ENCODE measurements at places on chromosomes 4 and X.

DNA sequence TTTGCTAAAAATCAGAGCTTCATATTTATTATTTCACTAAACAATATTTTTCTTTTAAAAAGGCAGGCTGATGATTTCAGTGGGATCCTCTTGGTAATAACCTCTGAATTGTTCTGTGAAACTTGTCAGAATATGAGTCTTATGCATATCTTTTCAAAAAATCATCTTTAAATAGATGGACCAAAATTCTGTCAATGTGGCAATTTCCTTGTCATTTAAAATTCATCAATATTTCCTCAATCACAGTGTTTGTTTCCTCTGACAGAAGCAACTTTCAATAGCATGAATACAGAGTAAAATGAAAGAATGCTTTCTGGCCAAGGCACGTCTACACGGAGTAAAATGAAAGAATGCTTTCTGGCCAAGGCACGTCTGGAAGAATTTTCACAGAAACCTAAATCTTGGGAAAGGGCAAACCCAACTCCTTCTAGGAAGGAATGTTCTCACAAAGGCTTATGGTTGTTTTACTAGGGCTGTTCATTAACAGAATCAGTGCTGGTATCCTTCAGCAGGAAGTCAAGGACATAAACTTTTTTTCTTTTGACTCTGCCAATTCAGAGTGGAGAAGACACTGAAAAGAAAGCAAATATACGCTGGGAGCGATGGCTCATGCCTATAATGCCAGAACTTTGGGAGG is 99.0 kb upstream of the GPR34 start:
- no peak for DNase-seq

GRCh38 chrX:76029385-76029784 is 143.5 kb upstream of the PBDC1 start:
- no peak for DNase-seq

DNA sequence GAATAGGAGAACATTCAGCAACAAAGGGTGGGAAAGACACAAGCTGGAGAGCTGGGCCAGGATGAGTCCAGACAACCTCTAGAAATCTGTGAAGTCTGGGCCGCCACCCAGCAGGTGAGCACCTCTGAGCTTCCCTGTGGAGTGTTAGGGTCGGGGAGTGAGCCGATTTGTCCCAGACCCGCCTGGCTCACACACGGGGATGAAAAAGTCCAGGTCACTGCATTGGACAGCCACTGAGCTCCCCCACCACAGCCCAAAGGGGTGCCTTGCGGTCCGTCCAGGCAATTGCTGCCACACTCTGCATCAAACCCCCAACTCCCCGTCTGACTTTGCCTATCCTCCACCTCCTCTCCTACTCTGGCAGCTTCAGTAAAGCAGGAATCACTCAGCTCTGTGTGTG is 38.7 kb downstream of the NHSL2 start:
- no peak for DNase-seq

DNA sequence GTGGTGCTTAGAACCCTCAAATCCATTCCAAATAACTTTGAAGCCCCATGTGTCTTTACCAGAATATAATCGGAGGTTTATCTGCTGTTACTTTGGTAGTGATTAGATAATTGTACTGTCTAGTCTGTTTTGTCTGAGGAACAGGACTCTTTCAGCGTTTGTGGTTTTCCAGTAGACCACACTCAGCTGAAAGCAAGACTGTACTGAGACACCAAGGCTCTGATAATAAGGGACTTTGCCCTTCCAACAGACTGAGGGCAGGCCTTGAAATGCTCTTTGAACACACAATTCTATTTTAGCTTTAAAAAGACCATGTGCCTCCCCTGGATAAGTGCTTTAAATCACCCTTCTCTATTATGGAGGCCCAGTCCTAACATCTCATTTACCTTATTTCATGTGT is 76.1 kb downstream of the KLHL8 start:
- no peak for DNase-seq

GRCh38 chr4:3880615-3881120 is 114.5 kb downstream of the ADRA2C start:
- DNase-seq = peak; percentile 67

DNA sequence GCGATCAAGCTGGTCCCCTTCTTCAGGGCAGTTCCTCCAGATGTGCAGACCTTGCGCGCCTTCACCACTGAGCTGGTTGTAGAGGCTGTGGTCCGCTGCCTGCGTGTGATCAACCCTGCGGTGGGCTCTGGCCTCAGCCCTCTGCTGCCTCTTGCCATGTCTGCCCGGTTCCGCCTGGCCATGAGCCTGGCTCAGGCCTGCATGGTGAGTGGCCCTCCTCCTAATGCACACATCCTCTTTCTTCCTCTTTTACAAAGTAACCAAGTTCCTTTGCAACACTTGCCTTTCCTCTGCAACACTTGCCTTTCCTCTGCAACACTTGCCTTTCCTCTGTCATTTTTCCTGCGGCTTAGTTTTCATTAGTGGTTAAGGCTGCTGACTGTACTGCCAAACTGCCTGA is 1.8 kb downstream of the CCDC22 start:
- no peak for DNase-seq

- no peak for DNase-seq
These were observed 71.4 kb upstream of the TRAM1L1 start for GRCh38 chr4:117156806-117157205.

GRCh38 chrX:72715546-72715945 is 1.4 kb upstream of the PHKA1 start:
- DNase-seq = no peak

DNA sequence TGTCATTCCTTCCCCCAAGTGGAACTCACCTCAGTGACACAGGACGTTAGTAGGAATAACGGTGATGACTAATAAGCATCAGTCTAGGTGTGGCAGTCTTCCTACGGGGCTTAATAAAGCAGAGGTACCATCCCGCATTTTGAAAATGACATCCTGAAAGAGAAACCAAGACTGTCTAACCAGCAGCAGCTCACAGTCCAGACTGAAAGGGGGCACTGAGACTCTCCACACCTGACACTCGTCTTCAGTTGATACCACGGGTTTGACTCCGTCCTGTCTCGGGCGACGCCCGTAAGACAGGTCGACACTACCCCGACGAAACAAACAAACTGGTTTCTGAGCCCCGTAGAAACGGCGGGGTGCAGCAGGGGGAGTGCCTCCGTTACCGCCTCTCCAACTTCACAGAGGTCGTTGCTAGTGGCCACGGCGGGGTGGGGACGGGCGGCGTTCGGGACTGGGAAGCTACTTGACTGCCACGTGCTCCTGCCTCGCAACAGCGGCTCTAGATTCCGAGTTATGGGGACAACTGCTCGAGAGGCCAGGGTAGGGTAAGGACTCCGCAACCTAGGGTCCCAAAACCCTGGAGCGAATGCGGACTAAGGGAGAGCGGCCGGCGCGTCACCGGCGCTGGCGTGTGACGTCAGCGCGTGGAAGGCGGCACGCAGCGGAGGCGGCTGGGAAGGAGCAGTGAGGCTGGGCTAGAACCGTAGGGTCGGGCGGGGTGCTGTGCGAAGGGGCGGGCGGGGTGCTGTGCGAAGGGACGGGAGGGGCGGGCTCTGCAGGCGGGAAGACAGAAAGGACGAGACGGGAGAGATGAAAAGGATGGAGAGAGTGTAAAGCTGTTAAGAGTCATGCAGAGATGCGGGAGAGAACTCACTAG is at the start of gene NEK1:
Gene NEK1 (minus strand): TSS at position 593 of the 880 bp plus-strand sequence. CDS start 9,953 bp downstream, outside the sequence.
- peak; percentile 89 for DNase-seq

DNA sequence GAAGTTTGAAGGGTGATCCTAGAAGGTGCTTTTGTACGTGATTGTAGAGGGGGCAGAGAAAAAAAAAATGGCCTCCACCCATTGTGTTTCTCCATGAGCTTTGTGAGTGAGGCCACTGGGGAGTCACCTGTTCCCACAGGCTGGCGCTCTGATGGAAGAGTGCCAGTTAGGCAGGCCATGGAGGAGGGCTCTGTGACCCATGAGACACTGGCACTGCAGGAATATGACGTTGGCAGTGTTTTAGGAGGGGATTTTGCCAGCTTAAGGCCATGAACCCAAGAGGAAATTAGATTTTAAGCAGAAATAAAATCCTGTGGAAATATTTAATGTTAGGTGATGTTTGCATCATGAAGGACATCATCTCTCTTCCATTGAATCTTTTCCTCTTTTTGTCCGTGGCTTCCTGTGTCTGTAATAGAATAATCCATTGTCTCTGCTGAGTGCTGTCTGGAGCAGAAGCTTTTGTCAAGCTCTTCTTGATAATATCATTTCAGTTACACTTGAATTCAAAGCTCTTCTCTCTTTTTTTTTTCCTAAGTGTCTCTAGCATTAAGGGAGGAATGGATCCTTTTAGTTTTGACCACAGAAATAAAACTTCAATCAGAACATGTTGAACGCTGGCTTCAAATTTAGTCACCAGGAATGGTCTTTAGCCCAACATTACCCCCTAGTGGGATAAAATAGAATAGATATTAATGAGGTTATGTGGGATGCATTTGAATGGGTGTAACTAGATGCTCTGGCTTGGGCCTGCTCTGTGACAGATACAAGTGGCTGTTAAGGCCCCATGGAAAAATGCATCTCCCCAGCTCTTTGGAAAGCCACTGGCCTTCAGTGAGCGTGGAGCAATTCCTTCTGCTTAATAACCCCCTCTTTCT is 41.0 kb upstream of the UCP1 start:
- DNase-seq = peak; percentile 35

GRCh38 chr4:122701061-122701460 is 31.4 kb upstream of the BBS12 start:
- no peak for DNase-seq

DNA sequence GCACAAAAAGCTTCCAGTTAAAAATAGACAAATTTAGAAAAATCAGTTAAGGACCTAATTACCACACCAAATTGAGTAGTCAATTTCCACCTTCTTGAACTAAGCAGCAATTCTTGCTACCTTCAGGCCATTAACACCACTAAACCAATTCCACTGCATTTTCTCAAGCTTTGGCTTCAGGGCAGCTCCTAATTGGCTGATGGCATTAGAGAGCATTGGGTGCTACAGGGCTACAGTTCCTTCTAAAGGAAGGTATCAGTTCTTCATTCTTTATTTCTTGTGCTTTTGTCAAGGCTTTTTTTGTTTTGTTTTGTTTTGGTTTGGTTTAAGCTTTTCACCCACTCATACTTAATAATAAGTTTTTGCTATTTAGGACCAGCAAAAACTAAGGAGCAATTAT is 90.2 kb upstream of the FAM241A start:
- DNase-seq = no peak

GRCh38 chr4:46937493-46937892 is 28.4 kb upstream of the COX7B2 start:
- no peak for DNase-seq

GRCh38 chrX:125093852-125094251 is 225.8 kb upstream of the TEX13C start:
- no peak for DNase-seq

DNA sequence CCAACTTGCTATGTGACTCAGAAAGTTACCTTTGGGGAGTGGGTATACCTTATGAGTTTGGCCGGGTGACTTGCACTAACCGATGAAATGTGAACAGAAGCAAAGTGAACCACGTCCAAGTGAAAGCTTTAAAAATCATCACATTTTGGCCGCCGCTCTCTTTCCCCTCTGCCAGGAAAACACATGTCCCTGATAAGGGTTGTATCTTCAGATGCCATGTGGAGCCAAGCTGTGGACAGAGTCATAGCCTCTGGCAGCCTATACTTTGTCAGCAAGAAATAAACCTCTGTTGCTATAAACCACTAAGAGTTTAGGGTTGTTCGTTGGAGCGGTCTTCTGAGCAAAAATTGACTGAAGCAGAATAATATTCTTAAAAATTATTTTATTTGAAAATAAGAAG is 92.3 kb downstream of the PRDM5 start:
- no peak for DNase-seq

Data from CD4-positive, alpha-beta T cell treated with Interleukin-10 for 1 hour (primary cell).